ENCODE measurements at places on chromosomes 5 and 9. TPM values are rescaled to one million over a fixed set of nuclear protein-coding genes. Genes with fewer than 3 reads are reported as not detected.

Gene GAPT
- not detected for total RNA-seq

Gene S1PR3
- 253 TPM for total RNA-seq

Gene PCSK1
- total RNA-seq: 1.3 TPM

Gene PCA3
- total RNA-seq: 0.65 TPM

Gene PCDHB14
- total RNA-seq: 7.8 TPM

Gene CDKN2B-AS1
- 0.83 TPM for total RNA-seq

- no peak overlapping the region for H3K27ac ChIP-seq
- DNase-seq: no peak
- no peaks in the 10 kb centered on the region for H3K36me3 ChIP-seq
- no peak overlapping the region for H3K4me3 ChIP-seq
Measured at GRCh38 chr9:34566322-34566721, 23.2 kb downstream of the CNTFR start.

- H3K27ac ChIP-seq: no peak overlapping the region
- no peaks in the 10 kb centered on the region for H3K4me1 ChIP-seq
- no peaks in the 10 kb centered on the region for H3K36me3 ChIP-seq
- DNase-seq: no peak
- H3K4me3 ChIP-seq: no peak overlapping the region
- no peaks in the 10 kb centered on the region for H3K27me3 ChIP-seq
Measured at GRCh38 chr9:73596321-73596720, 444.7 kb downstream of the ANXA1 start.

GRCh38 chr5:94689908-94690307 lies 71.4 kb downstream of the SLF1 start:
- no peaks in the 10 kb centered on the region for H3K27me3 ChIP-seq
- no peak overlapping the region for H3K4me3 ChIP-seq
- no peak overlapping the region for H3K27ac ChIP-seq
- peaks cover 9% of the 10 kb centered on the region for H3K36me3 ChIP-seq
- DNase-seq: no peak
- H3K4me1 ChIP-seq: no peaks in the 10 kb centered on the region

DNA sequence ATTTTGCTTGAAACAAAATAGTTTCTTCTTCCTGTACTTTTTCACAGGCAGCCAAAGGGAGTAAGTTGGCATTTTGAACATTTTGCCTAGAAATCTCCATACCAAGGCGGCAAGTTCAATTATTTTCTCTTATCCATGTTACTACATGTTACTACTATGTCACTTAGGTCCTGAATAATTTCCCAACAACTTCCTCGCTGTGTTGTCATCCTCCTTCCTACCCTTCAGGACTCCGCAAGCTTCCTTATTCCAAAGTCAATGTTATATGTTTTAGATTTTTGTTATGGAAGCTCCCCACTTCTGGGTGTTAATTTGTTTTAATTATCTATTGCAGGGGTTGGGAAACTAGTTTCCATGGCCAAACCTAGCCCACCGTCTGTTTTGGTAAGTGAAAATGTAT lies 9.9 kb upstream of the B4GALT1 start:
- no peak overlapping the region for H3K27ac ChIP-seq
- no peaks in the 10 kb centered on the region for H3K36me3 ChIP-seq

GRCh38 chr5:138654281-138654867 lies 79.2 kb upstream of the HSPA9 start:
- H3K27me3 ChIP-seq: no peaks in the 10 kb centered on the region
- H3K4me3 ChIP-seq: no peak overlapping the region
- H3K36me3 ChIP-seq: no peaks in the 10 kb centered on the region
- H3K27ac ChIP-seq: no peak overlapping the region

GRCh38 chr9:68940573-68940972 lies 73.3 kb downstream of the PRKACG start:
- no peak overlapping the region for H3K4me3 ChIP-seq
- peaks cover 5% of the 10 kb centered on the region for H3K4me1 ChIP-seq
- no peak overlapping the region for H3K27ac ChIP-seq
- DNase-seq: no peak
- no peaks in the 10 kb centered on the region for H3K27me3 ChIP-seq
- no peaks in the 10 kb centered on the region for H3K36me3 ChIP-seq

GRCh38 chr9:132447346-132447745 lies 37.3 kb downstream of the CFAP77 start:
- no peaks in the 10 kb centered on the region for H3K36me3 ChIP-seq
- H3K4me1 ChIP-seq: no peaks in the 10 kb centered on the region
- no peaks in the 10 kb centered on the region for H3K27me3 ChIP-seq

DNA sequence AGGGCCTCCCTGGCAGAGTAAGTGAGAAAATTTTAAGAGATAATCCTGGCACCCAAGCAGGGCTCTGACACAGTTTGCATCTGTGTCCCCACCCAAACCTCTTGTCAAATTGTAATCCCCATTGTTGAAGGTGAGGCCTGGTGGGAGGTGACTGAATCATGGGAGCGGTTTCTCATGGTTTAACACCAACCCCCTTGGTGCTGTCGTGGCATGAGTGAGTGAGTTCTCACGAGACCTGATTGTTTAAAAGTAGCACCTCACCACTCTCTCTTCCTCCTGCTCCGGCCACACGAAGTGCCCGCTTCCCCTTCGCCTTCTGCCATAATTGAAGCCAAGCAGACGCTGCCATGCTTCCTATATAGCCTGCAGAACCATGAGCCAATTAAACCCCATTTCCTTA lies 80.1 kb downstream of the FBXW11 start:
- no peaks in the 10 kb centered on the region for H3K27me3 ChIP-seq
- H3K4me1 ChIP-seq: peaks cover 3% of the 10 kb centered on the region
- no peak overlapping the region for H3K27ac ChIP-seq
- no peaks in the 10 kb centered on the region for H3K36me3 ChIP-seq

DNA sequence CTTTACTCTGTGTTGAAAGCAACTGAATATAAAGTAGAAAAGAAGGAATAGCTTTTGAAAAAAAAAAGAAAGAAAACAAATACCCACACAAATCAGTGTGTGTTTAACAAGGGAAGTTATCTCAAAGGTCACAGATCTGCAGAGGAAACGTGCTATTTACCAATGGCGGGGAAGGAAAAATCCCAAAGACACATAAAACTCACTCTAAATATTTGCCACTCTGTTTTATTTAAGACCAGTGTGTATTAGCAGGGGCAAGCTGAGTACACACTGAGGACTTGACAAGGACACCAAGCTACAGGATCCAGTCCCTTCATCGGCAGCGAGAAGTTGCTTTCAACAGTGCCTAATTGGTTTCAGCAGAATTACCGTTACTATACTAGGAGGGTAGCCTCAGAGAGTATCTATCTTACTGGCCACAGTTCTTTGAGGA lies 252.5 kb downstream of the DEPDC1B start:
- H3K4me1 ChIP-seq: no peaks in the 10 kb centered on the region
- H3K27me3 ChIP-seq: no peaks in the 10 kb centered on the region
- no peaks in the 10 kb centered on the region for H3K36me3 ChIP-seq
- H3K27ac ChIP-seq: no peak overlapping the region
- DNase-seq: no peak
